Fibroblast of pulmonary artery (primary cell): ENCODE measurements at places on chromosomes 5 and 9.
A peak's percentile ranks its signal among the peaks of the same experiment; 100 is the strongest.

- DNase-seq = peak; percentile 76
Measured at GRCh38 chr5:139637438-139638089, 10.6 kb upstream of the CXXC5 start.

- no peak for DNase-seq
Measured at GRCh38 chr5:93777620-93778019, 36.2 kb upstream of the POU5F2 start.

DNA sequence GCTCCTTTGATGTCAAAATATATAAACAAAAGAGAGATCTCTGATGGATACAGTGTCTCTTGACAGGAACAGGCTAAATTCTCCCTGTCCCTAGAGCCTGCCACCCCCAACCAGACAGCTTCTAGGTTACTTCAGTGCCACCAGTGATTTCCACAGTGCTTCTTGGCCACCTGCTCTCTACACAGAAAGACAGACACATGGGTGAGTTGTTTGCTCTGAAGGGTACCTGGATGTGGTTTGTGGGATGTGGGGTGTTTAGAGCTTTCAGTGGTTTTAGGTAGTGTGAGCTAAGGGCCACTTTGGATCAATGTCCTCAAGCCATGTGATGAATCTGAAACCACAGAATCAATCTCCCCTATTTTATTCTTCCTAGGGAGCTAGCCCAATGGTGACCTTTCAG, 125.4 kb downstream of the ANKRD18B start:
- DNase-seq = no peak

DNA sequence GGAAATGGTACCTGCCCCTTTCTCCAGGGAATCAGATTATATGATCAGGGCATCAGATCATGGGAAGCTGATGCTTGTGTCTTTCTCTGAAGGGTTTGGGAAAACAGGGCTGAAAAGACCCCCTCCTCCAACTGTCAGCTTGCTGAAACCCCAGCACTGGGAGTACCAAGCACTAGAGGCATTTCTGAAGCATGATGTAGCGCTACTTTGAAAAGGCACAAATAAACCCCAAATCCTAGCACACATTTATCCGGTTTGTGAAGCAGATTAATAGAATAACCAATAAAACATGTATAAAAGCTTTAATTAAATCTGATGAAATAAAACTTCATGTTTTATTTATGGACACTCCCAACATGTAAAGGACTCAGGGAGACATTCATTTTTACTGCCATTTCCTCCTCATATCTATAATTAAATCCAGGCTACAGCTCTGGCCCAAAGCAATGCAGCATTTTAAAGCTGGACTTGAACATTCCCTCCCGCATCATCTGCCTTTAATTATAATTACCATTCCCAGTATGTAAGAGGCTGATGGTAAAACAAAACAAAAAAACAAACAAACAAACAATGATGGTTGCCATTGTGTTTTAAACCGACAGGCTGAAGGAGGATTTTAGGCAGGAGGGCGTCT, 298.2 kb upstream of the RFX3 start:
- no peak for DNase-seq

DNA sequence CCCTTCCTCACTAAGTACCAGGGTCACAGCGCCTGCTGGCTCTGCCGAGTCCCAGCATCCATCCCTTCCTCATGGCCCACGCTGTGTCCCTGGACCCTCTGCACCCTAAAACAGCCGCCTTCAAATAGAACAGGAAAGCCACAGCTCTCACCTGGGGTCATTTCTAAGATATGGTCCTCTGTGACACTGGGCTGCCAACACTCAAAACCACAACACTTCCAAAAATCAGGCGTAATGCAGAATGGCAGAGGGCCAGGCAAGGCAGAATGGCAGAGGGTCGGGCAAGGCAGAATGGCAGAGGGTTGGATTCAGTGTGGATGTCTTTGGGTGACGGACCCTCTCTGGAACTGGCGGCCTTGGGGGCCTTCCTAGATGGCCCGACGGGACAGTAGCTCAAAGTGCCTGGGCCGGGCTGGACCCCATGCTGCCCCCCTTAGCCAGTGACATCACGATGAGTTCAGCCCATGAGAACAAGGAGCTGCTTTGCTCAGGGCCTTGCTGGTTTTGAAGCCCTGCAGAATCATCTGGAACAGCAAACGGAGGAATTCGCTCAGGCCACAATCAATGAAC, 35.3 kb downstream of the ZDHHC11B start:
- DNase-seq = no peak
